ENCODE measurements at places on chromosomes 4 and X.

GRCh38 chrX:115949900-115950822, 220.4 kb upstream of the AGTR2 start:
- no peak for DNase-seq

GRCh38 chr4:94759767-94760211, 2.0 kb downstream of the BMPR1B start:
- no peak for DNase-seq

GRCh38 chr4:183766140-183766539, 107.0 kb downstream of the TRAPPC11 start:
- no peak for DNase-seq

GRCh38 chr4:124201636-124202035, 510.9 kb downstream of the ANKRD50 start:
- no peak for DNase-seq

DNA sequence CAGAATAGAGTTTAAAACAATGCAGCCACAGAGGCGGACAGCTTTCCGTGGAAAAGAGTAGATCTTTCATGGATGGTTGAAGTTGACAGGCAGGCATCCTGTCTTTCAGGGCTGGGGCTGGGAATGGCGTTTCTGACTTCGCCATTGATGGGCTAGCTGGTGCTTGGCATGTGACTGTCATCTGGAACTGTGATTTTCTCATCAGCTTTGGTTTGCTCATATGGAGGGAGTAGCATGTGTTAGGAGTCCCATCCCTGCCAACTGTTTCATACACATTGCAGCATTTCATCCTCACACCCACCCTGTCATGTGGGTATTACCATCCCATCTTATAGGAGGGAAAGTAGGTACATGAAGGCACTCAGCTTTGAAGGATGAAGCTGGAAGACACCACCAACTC, 49.2 kb upstream of the STX18 start:
- peak; percentile 40 for DNase-seq

DNA sequence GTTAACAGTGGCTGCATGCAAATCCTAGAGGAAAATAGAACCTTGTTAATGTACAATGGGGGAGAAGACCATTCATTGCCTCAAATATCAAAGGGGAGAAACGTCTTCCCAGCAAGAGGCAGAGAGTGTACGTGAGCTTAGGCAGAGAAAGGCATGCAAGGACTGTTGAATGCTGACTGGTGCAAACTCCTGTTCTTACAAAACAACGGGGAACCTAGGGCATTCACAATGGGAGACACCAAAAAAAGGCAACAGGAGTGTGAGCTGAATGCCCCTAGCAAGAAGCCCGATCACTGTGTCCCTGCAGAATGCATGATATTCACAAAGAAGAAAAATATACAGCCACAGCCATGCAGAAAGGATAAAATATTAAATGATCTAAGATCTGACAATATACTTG, 184.9 kb downstream of the NSUN7 start:
- DNase-seq, result no peak

GRCh38 chrX:115560978-115561604, at the start of gene PLS3:
Gene PLS3, plus strand, starts transcription at chrX:115561174. Its CDS starts 49,077 bp downstream, at chrX:115610251.
- DNase-seq, result peak; percentile 83

DNA sequence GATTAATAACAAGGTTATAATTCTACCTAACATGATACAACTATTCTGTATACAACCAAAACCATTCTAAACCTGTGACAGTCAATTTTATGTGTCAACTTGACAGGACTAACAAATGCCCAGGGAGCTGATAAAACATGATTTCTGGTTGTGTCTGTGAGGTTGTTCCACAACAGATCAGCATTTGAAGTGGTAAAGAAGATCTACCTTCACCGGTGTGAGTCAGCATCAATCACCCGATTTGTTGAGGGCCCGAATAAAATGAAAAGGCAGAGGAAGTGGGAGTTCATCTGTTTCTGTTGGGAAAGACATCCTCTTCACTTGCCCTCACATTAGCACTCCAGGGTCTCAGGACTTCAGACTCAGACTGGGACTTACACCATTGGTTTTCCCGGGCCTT, 187.9 kb downstream of the MAB21L2 start:
- peak; percentile 6 for DNase-seq

DNA sequence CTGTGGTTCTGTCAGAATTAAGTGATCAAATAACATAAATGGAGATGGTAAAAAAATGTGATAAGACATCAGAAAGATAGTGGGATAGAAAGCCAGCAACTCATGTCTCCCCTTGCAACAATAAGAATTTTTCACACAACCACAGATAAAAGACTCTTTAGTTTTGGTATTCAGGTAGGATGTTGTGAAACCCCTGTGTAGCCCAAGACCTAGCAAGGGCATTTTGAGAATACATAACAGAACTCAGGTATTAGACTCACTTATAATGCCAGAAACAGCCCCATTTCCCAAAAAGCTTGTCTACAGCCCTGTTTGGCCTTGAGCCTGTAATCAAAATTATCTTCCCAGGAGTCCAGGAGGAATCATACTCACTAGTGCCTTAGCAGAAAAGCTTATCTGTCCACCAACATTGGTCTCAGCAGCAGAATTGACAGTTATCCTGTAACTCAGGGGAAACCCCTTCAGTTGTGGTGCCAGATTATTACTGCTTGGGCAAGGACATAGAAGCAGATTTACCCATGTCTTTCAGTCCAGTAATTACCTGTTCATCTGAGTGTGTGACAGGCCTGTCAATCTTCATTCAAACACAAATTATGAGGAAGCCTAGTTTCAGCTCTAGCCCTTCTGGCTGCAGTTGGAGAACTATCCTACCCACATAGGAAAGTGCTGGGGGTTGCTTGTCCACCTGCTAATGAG, 41.0 kb upstream of the UGT2B17 start:
- no peak for DNase-seq

DNA sequence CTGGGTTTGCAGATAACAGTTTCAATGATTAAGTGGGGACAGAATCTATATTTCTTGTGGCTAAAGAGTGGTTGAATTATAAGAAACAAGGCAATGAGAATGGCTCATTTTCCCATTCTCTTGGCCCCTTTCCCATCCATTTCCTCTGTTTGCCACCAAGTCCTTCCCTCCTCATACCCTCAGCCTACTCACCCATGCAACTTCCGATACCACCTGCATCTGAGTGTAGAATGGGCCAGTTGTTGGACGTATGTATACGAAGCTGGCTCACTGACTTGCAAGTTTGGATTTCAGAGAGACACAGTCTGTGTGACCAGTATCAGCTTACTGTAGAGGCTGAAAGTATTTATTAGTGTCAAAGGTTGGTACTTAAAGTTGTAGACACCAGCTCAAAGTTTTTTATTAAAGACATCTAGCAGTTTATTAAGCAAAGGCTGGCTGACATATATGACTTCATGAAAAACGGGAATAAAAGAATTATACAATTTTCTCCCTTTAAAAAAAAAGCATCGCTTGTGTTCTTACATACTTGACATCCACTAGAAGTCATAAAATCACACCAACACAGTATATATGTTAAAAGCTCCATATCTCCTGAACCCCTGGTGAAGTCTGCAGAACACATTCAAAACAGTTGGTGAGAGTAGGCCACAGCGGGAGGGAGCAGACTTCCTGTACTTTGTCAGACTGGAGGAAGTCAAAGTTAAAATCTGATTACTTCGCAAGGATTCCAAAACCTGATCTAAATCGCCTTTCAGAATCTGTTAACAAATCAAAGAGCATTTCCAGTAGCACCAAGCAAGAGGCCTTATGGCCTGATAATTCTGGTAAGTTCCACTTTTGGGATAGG, 22.4 kb upstream of the STIM2 start:
- no peak for DNase-seq

GRCh38 chr4:10180927-10181744, 64.5 kb upstream of the WDR1 start:
- peak; percentile 48 for DNase-seq

- DNase-seq, result no peak
Measured at GRCh38 chrX:139508099-139508498, 22.4 kb upstream of the F9 start.

GRCh38 chr4:174230680-174231079, 52.8 kb downstream of the FBXO8 start:
- no peak for DNase-seq

DNA sequence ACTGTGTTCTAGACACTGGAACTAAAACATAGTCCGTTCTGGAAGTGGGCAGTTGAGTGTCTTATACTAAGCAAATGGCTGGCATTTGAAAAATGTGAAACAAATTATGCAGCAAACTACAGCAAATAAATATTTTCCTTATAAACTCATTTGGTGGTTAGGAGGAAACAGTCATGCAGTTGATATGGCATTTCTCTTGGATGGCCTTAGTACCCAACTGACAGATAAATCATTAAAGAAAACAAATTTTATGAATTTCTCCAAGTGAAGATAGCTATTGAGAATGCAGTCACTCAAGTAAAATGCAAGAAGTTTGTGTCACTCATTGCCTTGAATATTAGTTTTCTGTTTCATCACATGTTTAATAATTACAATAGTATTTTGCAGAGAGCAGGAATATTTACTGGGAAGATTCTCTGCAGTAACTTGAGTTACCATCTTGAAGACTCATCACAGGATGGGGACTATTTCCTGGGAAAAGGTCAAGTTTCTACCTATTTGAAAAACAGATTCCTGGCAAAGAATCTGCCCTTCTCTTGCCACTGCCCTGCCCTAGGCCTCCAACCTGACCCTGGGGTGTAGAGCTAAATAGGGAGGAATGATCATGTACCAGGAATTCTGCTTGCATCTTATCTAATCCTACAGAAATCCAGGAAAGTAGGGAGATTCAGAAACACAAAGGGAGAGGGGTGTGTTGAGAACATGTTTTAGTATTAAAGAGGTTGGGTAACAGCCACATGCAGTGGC, 105.9 kb downstream of the SH3RF1 start:
- DNase-seq, result peak; percentile 71

DNA sequence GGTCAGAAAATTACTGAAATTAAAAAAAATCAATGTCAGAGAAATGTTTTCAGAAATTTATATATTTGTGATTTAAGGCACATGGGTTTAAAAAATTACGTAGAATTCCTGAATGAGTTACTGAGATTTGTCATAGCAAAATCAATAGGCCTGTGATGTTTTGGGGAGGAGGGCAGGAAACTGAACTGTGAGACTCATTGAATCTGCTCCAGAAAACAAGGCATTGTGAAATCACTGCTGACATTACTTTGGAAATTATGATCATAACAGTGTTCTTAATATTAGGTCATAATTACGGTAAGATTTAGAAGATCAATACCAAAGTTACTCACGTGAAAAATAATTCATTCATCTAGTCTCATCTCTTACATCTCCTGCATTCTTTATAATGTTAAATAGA, 5.3 kb downstream of the FGF5 start:
- peak; percentile 62 for DNase-seq

DNA sequence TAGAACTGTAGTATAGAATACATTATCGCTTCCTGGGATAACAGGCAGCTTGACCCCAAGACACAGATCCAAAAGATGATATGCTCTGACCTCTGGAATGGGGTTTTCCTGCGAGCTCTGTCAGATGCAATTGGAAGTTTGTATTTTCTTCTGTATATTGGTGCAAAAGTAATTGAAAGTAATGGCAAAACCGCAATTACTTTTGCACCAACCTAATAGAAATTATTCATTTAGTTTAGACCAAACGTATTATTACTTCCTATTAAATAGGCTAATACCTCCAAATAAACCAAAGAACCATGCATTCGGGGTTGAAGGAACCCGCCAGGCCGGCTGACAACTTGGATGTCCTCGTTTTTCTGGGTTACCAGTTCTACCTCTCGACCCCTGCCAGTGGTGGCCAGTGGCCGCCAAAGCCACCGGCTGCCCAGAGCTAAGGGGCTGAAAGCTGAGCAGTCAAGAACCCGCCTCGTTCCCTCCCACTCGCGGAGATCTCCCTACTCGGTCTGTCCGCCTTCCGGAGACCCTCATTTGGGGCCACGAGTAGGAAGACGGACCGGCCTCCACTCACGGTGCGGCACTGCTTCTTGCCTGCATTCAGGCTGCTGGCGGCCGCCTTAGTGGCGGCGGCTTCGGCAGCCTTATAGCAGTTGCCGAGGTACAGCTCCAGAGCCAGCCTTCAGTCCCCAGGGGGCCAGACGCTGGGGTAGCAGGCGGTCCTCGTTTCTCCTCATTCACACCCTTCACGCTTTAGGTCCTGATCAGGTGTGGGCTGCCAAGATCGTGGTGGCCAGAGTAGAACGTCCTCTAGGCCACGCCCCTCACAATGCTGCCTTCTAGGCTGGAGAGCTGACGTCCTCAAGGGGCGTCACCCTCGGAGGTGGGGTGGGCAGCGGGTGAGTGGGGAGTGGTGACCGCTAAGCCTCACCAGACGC, 121.9 kb downstream of the RBMX2 start:
- peak; percentile 57 for DNase-seq

GRCh38 chrX:143754183-143754582, 33.6 kb upstream of the SPANXN2 start:
- no peak for DNase-seq

DNA sequence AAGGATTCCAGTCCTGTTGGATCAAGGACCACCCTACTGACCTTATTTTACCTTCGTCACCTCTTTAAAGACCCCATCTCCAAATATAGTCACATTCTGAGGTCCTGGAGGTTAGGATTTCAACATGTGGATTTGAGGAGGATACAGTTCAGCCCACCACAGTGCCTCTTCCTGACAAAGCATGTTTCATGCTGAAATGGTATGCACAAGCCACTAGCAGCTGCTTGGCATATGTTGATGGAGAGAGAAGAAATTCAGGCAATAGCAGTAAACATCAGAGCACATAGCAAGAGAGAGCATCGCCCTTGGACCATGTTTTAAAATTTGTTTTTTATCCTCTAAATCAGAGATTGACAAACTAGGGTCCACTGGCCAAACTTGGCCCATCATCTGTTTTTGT, 172.1 kb downstream of the PRKX start:
- no peak for DNase-seq

DNA sequence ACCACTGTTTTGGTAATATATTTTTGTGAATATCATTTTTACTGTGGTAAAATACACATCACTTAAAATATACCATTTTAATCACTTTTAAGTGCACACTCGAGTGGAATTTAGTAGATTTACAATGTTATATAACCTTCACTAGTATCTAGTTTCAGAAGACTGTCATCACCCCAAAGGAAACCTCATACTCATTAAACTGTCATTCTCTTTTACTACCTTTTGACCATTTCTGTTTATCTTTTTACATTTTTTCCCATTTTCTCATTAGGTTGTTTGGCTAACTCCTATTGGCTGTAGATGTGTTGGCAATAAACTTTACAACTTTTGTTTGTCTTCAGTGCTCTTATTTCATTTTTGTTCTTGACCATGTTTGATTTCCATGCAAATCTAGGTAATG, 1168.3 kb upstream of the PCDH7 start:
- no peak for DNase-seq

DNA sequence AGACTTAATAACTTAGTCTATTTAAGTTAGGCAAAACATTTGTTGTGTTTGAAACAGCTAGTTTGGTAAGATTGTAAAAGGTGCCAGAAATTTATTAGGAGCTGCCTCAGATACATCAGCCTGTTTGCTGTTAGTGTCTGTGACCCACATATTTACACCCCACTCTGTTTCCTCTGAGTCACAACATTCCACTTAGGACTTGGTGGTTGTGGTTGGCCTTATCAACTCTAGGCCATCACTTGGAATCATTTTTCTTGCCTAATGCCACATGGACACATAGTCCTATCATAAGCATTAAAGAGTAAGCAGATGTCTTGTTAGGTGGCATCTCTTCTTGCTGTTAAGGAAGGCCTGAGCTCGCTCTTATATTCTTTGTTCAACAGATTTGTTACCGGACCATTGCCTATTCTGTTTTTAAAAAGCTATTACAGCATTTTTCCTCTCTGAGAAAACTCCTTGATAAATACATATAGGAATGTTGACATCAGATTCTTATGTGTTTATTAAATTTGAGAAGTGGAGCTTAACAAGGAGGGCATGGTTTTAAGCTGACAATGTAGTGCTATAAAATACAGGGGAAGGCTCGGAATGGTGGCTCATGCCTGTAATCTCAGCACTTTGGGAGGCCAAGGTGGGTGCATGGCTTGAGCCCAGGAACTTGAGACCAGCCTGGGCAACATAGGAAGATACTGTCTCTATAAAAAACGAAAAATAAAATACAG, 51.2 kb upstream of the PGRMC2 start:
- DNase-seq, result peak; percentile 89

All from foreskin fibroblast (primary cell).